NCI-H2227 treated with DMSO at 0.1 percent for 48 hours (cell line): ENCODE measurements at places on chromosomes 12 and 14.

DNA sequence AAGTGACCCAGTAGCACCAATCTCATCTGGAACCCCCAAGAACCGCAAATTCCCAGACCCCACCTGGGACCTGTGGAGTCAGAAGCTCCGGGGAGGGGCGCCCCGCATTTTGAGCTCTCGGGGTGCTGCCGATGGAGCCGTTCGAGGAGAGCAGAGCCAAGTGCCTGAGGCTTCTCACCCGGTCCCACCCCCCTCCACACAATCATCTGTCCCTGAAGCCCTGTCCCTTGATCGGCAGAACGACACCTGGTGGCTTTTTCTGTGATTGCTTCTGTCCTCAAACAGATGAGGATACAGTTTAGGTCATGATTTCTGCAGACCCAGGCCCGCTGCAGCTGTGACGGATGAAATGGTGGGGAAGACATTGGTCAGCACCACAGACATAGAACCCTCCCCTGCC lies 74.7 kb downstream of the NOC4L start:
- DNase-seq: peak; percentile 75

- peak; percentile 64 for DNase-seq
Observed at GRCh38 chr12:120406069-120406468, 31.8 kb upstream of the COX6A1 start.

DNA sequence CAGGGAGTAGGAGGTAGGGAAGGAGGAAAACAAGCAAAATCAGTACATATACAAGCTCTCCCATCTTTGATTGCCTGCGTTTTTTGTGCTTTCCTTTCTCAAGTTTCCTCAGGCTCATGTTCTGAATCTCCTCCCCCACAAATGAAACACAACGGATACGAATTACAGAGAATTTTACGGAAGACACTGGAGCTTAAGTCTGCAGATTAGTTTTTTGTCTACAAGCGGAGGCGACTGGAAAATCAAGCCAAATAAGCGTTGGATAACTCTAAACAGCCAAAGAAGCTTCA lies 612 bp downstream of the WBP11 start:
- DNase-seq: no peak

DNA sequence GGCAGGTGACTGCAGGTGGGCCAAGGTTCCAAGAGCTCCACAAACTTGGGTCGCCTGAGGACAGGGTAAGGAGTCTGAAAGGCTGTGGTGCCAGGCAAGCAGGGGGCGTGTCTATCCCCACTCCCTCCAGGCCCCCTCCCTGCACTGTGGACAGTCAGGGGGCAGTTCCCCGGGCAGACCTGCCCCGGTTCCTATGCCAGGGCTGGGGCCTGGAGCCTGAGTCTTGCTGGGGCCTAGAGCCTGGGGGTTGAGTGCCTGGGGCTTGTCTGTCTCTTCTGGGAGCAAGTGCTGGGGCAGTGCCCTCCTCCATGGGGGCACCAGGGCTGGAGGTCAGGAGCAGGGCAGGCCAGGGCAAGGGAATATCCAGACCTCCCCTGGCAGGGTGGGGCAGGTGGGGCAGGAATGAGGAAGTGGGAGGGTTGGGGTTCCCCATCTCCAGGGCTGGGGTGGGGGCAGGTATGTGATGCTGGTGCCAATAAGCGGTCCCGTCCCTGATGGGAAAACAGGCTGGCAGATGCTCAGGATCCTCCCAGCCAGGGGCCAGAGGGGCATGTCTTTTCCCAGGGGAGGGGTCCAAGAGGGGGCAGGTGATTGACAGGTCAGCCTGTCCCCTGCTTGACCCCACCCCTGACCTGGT lies 11.9 kb upstream of the TNFAIP2 start:
- DNase-seq: no peak

GRCh38 chr14:100557658-100558057 lies 29.6 kb downstream of the BEGAIN start:
- DNase-seq: no peak

GRCh38 chr12:132848521-132848920 lies 19.9 kb upstream of the GOLGA3 start:
- DNase-seq: no peak

GRCh38 chr12:6644257-6644596 lies 3.0 kb downstream of the ACRBP start:
- DNase-seq: no peak
